ENCODE measurements at places on chromosomes 13 and 19.

GRCh38 chr19:45492627-45493470 is 4.0 kb downstream of the RTN2 start:
- no peak for DNase-seq

DNA sequence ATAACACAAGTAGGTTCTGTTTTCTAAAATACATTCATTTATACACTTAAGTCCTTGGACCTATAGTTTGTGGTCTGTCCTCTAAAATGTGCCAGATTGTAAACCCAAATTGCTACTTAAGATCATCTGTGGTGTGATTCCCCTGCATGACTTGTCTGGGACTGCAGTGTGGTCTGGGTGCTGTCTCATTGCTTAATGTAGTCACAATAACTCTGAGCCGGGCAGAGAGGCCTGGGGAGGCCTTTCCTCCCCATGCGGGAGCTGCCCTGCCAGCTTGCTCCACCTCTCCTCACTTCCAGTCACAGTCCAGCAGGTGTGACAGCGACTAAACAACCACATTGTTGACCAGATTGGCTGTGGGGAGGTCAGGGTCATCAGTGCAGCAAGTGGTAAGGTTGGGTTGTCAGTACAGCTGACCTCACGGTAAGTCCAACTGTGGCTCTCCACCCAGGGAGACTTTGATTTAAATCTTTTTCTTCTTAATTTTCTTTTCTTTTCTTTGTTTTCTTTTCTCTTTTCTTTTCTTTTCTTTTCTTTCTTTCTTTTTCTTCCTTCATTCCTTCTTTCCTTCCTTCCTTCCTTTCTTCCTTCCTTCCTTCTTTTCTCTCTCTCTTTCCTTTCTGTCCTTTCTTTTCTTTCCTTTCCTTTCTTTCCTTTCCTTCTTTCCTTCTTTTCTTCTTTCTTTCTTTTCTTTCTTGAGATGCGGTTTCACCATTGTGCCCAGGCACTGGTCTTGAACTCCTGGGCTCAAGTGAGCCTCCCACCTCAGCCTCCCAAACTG is 4.4 kb upstream of the TUBA3C start:
- no peak for DNase-seq

- DNase-seq = no peak
These were observed 2.2 kb upstream of the PRKD2 start for GRCh38 chr19:46718934-46719622.

DNA sequence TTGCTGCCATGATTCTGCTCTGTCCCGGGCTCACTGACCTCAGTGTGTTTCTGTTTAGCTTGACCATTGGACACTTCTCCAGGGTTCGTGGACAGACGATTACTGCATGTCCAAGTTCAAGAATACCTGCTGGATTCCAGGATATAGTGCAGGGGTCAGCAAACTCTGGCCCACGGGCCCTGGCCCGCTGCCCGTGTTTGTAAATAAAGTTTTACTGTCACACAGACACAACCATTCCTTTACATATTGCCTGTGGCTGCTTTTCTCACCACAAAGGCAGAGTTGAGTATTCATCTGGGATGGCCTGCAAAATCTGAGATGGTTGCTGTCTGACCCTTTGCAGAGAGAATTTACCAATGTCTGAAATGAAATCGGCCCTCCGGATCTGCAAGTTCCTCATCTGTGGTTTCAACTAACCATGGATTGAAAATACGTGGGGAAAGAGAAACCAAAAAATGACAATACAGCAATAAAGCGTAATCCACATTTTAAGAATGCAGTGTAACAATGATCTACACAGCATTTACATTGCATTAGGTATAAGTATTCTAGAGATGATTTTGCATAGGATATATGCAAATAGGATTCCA is 25.9 kb upstream of the F2RL3 start:
- no peak for DNase-seq
